ENCODE measurements at places on chromosomes 5 and 9. TPM values are rescaled to one million over a fixed set of nuclear protein-coding genes. Genes with fewer than 3 reads are reported as not detected.

DNA sequence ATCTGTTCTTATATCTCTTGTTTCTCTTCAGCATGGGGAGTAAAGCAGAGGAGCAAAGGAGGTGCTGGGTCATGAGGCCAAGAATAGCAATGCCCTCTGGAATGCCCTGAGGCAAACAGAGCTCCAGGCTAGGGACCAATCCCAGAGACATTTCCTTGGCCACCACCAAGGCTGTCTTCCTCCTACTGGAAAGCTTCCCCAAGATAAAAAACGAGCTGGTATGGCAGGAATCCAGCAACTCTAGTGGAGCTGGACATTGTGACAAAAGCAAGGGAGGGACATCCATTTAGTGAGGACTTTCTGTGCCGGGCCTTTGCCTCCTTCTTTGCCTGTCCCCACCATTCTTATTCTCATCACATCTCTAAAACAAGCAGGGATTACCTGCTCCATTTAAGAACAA, 161.6 kb downstream of the ASTN2 start:
- DNase-seq, result no peak

GRCh38 chr5:129963359-129963758, 59.1 kb downstream of the CHSY3 start:
- DNase-seq, result no peak

GRCh38 chr5:111308951-111309350, 84.8 kb downstream of the CAMK4 start:
- no peak for DNase-seq

DNA sequence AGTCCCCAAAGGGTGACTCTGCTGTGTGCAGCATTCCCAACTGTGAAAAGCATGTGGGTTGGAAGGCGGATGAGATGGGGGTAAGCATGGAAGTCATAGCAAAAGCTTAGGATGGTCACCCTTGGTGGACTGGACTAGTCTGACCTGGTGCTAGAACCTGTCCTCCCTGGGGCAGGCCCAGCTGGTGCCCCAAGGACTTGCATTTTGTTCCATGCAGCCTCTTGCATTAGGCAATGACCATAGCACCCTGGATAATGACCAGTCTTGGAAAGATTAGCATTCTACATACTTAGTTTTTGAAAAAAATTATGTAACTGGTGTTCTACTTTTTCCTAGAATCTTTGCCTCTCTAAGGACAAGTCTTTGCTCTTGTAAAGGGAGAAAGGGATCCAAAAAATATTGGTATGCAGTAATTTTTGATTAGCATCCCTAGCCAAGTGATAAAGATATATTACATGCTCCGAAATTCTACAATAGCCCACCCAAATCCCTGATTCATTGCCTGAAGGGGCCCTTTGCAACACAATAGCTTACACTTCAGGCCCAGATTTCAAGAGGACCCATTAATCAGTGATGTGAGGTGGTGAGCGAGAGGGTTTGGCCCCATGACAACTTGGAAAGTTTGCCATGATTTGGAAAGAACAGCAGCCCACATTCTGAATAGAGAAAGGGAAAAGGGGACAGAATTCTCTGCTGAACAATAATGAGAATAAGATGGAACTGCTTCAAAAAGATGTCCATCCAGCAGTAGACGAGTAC, 93.3 kb upstream of the CD180 start:
- DNase-seq, result peak; percentile 26

HNRNPH1 gene
- 207 TPM for total RNA-seq

SLC6A7 gene
- total RNA-seq, result not detected

GRCh38 chr5:72556351-72557166, 49.3 kb upstream of the ZNF366 start:
- DNase-seq, result peak; percentile 54

GRCh38 chr5:174282391-174282790, 236.9 kb downstream of the NSG2 start:
- DNase-seq, result no peak

- DNase-seq, result no peak
These were observed 45.1 kb downstream of the PCSK5 start for GRCh38 chr9:75935591-75935990.

RETREG1 gene
- total RNA-seq, result 269 TPM

- DNase-seq, result no peak
These were observed 66.0 kb downstream of the KLF4 start for GRCh38 chr9:107423540-107423939.

RAB24 gene
- 25.3 TPM for total RNA-seq

DNA sequence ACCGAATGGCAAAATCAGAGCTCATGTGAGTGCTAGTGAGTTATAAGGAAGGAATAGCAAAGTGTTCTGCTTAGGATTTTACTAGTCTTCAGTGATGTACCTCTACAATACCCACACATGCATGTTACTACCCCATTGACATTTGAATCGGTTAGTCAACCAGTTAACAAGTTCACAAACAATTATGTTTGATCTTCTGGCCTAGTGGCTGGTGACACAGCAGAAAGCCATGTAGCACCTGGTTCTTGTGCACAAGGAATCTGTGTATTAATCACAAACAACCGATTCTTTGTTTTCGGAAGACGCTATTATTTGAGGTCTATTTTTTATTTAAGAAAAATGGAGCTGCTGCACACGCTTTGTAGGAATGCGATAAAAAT, 41.9 kb downstream of the NTRK2 start:
- no peak for DNase-seq

DNA sequence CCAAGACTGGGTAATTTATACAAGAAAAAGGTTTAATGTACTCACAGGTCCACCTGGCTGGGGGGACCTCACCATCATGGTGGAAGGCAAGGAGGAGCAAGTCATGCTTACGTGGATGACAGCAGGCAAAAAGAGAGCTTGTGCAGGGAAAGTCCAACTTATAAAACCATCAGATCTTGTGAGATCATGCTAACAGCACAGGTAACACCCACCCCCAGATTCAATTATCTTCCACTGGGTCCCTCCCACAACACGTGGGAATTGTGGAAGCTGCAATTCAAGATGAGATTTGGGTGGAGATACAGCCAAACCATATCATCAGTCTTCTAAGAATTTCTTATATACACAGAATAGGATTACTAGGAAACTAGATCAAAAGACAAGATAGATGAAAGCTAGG, 555.6 kb downstream of the PRR16 start:
- DNase-seq, result no peak

GRCh38 chr9:89597711-89598362, 7.0 kb upstream of the GADD45G start:
- DNase-seq, result no peak
